ENCODE measurements at places on chromosomes 4 and X. TPM values are rescaled to one million over a fixed set of nuclear protein-coding genes. Genes with fewer than 3 reads are reported as not detected.

GPR119 gene
- not detected for total RNA-seq

CORIN gene
- under 0.01 TPM for total RNA-seq

CLGN gene
- 95.7 TPM for total RNA-seq

SYP gene
- total RNA-seq: not detected

TKTL2 gene
- not detected for total RNA-seq

ADGRG4 gene
- not detected for total RNA-seq

IL2RG gene
- not detected for total RNA-seq

RAB28 gene
- total RNA-seq: 14.1 TPM

SRPX gene
- 1.9 TPM for total RNA-seq

UGT2A1 gene
- total RNA-seq: not detected

HERC6 gene
- total RNA-seq: 13.0 TPM

AFAP1 gene
- 27.0 TPM for total RNA-seq

AFF2 gene
- 0.24 TPM for total RNA-seq

ART3 gene
- not detected for total RNA-seq

PRRG1 gene
- 12.0 TPM for total RNA-seq

BEX4 gene
- 22.7 TPM for total RNA-seq

TGIF2LX gene
- not detected for total RNA-seq

FAM149A gene
- 0.64 TPM for total RNA-seq

HPGD gene
- 1.9 TPM for total RNA-seq

UCP1 gene
- total RNA-seq: under 0.01 TPM

UCHL1 gene
- 20.7 TPM for total RNA-seq

DHX15 gene
- total RNA-seq: 160 TPM

HS6ST2 gene
- total RNA-seq: 5.8 TPM

RASSF6 gene
- total RNA-seq: 3.9 TPM

TKTL1 gene
- not detected for total RNA-seq

ALAS2 gene
- total RNA-seq: not detected

BMX gene
- total RNA-seq: 0.64 TPM

CCKAR gene
- not detected for total RNA-seq

CXXC4 gene
- total RNA-seq: under 0.01 TPM

SULT1E1 gene
- 0.24 TPM for total RNA-seq

TLR8 gene
- not detected for total RNA-seq

FGF13 gene
- total RNA-seq: 3.0 TPM

HTN1 gene
- total RNA-seq: not detected

TMEM144 gene
- 5.3 TPM for total RNA-seq
